ENCODE measurements at places on chromosomes 4 and X.

- DNase-seq, result no peak
Measured at GRCh38 chr4:176443646-176444409, 124.1 kb downstream of the SPCS3 start.

DNA sequence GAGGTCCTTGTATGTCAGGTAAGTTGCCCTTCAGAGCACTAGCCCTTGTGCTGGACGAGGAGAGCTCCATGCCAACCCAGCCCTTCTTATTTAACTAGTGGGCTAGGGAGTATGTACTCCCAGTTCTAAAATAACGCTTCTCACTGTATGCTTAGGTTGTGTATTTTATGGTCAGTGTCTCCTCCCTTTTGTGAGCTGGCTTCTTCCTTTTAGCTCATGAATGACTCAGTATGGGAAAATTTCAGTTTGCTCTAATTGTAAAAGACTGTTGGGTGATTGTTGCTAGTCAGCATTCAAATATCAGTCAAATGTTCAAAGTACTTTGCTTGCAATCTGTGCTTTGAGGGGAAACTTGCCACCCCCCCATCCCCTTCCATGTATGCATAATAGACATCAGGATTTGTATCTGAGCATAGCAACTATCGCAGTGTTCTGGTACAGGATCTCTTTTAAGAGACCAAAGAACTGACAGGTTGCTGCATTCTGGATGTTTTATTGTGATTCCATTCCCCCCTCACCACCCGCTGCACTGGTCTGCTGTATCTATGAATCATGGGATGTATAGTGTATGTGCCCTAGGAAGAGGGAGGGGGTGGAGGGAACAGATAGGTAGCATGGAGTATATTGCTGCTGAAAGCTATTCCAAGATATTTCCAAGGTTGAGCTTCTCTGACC, 34.7 kb downstream of the DLG3 start:
- no peak for DNase-seq

GRCh38 chrX:50068285-50068563, 132.6 kb downstream of the AKAP4 start:
- no peak for DNase-seq

GRCh38 chr4:110124711-110125110, 73.7 kb downstream of the ELOVL6 start:
- no peak for DNase-seq

DNA sequence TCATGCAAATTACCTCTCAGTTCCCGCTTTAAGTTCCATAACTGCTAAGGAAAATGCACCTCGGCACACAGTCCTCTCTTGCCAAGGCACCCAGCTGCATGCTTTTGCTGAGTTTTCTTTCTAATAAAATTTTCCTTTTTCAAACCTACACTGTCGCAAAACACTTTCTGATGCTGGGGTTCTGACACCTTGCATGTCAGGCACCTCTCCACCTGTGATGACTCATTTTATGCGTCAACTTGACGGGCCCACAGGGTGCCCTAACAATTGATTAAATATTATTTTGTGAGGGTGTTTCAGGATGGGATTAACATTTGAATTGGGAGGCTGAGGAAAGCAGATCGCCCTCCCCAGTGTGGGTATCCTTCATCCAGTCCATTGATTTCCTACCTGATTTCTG, 291.0 kb upstream of the STS start:
- DNase-seq, result no peak

DNA sequence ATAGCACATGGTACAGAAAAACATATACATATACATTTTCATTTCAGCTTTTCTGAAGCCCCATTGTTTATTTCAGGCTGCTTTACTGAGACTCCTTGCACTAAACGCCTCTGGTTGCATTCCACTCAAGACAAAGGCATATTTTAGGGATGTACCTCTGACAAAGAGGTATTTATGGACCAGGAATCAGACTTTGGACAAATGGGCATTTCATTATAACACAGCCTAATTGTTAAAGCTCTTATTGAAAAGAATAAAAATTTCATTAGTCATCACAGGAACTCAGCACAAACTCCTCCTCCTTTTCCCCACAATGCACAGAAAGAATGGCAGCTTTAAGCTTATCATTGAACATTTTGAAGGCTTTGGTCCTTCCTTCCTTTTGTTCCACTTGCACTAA, 62.9 kb upstream of the UGT8 start:
- DNase-seq, result no peak

DNA sequence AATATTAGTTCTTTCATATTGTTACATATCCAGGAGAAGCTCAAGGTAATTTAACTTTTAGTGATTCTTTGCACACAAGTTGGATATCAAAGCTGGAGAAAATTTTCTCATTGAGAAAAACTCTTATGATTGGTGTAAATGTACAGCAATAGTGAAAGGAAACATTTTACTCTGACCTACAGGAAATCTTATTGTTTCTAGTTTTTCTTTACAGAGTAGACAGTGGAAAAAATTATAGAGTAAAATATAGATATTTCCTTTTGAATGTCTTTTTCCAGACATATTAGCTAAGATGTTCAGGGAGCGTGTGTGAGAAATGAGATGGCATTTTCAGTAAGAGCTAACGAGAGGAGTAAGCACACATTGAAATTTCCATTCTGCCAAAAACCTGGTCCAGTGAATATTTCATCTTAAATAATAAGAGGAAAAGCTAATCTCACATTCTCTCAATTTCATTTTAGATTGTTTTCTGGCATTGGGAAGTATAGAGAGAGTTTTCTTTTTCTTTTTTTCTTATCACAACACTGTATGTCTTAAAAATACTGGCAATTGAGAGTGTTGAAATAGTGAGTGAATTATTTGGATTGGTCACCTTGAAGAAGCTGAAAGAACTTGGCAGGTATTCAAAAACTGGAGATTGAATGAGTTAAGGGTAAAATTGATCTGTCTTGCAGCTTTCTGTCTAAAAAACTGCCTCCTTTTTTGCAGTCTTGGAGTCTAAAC, 15.6 kb upstream of the ATP8A1 start:
- no peak for DNase-seq

DNA sequence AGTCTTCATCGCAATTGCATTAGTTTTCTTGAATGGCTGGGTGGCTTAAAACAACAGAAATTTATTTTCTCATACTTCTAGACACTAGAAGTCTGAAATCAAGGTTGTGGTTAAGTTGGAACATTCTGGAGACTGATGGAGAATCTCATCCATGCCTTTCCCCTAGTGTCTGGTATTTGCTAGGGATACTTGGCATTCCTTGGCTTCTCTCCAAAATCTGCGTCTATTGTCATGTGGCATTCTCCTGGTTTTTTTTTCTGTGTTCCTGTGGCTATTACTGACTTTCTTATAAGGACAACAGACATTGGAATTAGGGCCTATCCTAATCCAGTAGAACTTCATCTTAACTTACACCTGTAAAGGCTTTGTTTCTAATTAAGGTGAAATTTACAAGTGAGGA, 272.8 kb upstream of the EPHA5 start:
- DNase-seq, result peak; percentile 3

DNA sequence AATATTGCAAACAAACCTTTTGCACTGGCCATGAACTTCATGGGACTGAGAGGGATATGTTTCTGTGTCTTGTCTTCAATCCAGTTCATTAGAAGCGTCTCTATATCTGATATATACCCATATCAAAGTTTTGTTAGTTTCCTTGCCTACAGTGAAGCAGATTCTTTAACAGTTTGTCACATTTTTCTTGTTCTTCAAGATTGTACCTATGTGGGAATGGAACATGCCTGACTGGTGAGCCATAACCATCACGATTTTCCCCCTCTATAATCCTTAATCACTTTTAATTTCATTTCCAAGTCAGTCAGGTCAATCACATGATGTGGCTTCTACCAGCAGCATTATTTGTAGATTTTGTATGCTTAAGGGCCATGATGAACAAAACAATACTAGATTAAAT, 197.1 kb upstream of the PDE5A start:
- no peak for DNase-seq

DNA sequence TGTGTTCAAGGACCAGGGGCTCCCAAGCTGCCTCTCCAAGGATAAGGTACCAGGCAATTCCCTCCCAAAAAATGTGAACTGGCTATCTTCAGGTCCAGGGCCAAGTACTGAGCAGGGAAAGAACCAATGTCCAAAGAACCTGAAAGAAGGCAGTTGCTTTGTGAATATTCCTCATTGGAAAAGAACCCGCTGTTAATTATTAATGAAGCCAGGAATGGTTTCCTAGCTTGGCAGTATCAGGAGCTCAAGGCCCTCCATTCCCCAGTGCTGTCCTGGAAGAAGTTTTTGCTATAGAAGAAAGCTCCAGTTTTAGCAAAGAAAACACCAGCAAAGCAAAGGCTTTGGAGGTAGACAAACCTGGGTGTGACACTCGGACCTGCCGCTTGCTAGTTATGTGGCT, 130.0 kb upstream of the MBNL3 start:
- no peak for DNase-seq

- no peak for DNase-seq
Measured at GRCh38 chr4:102792361-102792936, 31.7 kb upstream of the MANBA start.

GRCh38 chr4:138977524-138977923, 38.1 kb upstream of the NOCT start:
- DNase-seq, result peak; percentile 36

GRCh38 chr4:165439981-165440380, 61.2 kb downstream of the CPE start:
- DNase-seq, result no peak

GRCh38 chr4:107734120-107734519, 14.1 kb upstream of the PAPSS1 start:
- DNase-seq, result peak; percentile 21

DNA sequence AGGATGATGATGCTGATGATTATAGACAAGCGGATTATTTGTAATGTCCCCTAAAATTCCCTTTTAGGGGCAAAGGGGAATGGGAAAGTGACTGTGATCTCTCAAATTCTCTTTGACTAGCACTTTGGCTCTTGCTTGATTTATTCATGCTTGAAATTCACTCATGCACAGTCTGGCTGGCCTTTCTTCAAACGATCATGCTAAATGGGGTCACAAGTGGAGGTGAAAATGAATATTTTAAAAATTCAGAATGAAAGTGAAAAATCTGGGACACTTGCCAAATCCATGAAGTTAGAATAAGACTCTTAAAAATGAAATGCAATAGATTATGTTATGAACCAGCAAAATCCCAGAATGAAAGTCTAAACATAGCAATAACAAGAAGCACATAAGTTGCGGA, 173.4 kb upstream of the RAI2 start:
- DNase-seq, result no peak

Measured in tongue (tissue), 3 donors.